ENCODE measurements at places on chromosomes 5 and 9.

DNA sequence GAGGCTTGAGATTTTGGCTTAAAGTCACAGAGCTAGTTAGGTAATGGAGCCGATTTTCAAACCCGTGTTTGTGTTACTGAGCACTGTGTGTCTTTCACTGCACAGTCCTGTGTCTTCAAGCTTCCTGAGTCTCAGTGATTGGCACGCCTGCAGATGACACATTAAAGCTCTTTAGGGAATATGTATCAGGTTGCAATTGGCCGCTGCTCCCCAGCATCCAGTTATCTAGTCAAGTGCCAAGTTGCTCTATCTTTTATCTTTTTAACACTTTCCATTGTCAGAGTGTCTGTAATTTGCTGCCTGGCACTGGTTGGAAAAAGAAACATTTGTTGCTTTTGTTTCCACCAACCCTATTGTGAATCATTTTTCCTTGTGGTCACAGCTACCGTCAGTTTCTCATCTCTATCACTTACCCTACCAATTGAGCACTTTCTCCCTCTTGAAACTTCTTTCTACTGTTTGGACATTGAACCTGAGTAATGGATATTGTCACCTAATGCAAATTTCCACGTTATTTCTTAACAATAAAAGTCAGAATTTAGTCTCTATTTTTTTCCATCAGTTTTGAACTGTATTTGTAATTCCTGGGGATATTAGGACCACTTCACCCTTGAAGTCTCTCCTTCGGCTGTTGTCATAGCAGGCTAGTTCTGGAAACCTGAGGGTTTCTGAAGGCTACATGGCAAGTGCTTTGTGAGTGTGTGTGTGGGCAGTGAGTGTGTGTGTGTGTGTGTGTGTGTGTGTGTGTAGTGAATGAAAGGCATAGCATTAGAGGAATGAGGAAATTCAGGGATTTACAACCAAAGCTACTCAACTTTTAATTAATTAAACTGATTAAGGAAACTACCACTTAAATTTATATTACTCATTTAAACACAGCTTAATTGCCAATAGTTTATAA, 274.3 kb downstream of the ISL1 start:
- DNase-seq = no peak

DNA sequence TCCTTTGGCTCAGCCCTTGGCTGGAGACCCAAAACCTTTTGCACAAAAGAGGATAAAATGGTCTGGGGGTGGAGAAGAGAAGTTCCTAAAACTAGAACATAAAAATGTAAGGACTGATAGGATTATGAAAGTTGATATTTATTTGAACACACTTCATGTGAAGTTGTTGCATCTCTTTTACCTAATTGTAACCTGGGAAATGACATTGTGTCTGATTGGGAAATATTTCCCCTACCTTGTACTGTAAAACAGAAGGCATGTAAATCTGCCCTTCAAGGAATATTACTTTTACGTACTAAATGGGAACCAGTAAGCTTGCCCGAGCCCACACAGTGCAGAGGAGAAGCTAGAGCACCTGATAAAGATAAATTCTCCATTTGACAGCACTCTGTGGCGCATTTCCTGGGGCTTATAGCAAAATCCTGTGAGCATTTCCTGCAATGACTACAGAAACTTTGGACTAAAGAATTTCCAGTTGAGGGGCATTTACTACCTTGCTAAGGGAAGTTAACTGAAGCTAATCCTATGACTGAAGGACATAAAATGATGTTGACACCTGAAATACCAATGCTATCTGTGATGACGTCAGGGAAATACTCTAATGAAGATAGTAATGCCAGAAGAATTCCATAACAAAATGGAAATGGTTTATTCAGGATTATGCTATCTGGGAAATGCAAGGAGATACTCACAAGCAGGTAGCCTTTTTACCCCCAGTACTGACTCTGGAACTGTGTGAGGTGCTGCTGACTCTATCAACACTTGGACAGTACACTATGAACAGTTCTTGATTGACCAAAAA, 78.3 kb upstream of the LIFR start:
- no peak for DNase-seq

GRCh38 chr9:98339987-98340800, 84.7 kb upstream of the TBC1D2 start:
- DNase-seq = no peak

DNA sequence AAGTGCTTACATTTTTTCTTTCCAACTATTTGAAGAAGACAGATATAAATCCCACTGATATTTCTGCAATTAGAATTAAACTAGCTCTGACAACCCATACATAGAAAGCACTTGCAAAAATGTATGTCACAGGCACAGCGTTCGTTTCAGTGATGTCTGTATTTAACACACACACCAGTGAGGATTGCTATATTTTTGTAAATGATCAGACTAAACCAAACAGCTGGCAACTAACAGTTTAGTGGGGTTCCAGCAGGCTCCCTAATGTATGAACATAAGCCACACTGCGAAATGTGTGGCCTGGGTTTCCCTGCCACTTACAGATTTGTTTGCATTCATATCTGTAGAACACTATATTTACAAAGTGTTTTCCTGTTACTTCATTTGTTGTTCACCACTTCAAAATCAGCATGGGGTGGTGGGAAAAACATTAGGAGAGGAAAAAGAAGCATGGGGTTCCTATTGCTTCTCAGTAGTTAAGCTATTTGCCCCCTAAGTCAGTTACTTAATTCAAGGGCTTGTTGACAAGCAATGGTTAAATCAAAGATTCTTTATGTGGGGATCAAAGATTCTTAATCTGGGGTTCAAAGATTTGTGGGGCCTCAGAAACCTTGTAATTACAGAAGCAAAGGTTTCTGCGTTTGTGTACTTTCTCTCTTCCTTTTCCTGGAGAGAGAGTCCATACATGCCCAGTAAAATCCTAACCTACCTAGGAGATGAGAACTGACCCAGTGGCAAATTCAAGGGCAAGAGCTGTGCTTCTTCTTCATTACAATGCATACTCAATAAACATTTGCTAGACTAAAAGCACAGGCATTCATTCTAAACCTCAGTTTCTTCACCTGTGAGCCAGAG, 27.1 kb downstream of the ZNF608 start:
- DNase-seq = no peak

- DNase-seq = peak; percentile 62
Measured at GRCh38 chr9:125904155-125904851, 157.1 kb downstream of the PBX3 start.

- DNase-seq = no peak
Measured at GRCh38 chr9:133621725-133622267, 12.6 kb upstream of the FAM163B start.

DNA sequence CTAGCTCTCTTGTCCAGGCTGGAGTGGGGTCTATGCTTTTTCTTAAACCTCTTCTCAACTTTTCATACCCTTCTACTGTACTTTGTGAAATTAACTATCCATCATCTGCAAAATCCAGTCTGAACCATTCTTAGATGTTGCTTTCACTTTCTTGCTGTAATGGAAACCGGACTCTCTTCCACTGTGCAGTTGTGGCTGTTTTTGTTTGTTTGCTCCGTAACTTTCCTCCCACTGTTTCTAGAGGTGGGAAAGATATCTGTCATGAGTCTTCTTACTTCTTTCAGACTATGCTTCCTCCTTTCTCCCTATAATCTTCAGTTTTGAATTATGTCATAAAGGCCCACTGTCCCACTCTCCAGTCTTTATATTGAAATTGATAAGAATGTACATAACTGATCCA, 6.5 kb downstream of the TNPO1 start:
- no peak for DNase-seq

DNA sequence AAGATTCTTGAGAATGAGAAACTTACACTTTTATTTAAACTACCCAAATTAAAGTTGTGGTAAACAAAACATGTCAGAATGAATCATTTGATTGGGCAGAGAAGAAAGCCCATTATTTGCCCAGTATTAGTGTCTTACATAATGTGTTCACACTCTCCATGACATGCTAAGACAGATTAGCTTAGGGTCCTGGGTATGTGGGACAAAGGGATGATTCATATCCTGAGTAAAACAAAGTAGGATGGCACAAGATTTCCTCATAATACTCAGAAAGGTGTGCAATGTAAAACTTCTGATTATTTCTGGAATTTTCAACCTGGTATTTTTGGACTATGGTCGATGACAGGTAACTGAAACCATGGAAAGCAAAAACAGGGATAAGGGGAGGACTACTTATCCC, 183.9 kb upstream of the POU5F2 start:
- no peak for DNase-seq

DNA sequence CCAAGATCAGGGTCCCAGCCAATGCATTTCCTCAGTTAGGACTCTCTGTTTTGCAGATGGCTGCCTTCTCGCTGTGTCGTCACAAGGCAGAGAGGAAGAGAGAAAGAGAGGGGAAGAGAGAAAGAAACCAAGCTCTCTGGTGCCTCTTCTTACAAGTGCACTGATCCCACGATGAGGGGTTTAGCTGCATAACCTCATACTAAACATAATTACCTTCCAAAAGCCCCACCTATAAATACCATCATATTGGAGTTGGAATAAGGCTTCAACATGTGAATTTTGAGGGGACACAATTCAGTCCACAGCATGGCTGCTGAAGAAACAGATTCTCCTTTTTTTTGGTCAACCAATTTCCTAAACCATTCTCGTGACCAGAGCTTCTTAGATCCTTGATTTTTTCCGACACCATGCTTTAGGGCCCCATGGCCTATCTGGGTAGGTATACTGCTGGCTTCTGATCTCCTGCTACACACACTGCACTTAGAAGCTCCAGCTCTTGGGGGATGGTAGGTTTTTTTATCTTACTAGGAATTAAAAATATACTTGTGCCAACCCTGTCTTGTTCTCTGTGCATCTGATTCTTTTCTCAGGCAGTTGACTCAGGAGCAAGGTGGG, 5.1 kb downstream of the CAMK4 start:
- no peak for DNase-seq

DNA sequence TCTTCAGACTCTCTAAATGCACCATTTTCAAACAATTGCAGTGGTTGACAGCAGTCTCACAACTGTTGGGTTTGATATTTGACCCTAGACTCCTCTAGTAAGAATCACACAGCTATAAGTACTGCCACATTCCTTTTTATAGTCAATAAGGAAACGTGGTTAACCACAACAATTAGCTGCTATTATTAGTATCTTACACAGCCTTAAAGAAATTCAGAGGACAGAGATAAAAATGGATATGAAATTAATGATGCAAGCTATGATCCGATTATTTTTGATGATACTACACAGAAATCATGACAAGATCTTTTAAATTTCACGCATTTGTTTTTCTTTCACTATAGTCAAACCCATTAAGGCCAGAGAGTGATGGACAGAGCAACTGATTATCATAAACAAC, 288.6 kb upstream of the C9orf72 start:
- no peak for DNase-seq

DNA sequence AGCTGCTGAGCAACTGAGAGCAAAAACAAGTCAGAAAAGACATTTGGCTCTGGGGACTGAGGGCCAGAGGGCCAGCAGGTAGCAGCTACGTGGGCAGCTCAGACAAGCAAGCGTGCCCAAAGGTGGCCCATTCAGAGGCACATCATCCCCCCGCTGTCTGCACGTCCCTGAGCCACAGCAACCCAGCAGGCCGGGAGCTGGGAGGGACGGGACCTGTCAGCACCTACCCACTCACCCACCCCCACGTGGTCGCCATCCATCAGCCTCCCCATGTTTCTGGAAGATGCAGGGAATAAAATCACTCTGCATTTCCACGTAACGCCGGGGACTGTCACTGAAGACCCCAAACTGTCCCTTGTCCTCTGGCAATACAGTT, 167.8 kb downstream of the COL23A1 start:
- DNase-seq = no peak

GRCh38 chr9:127505396-127506116, 54.2 kb downstream of the LRSAM1 start:
- no peak for DNase-seq

DNA sequence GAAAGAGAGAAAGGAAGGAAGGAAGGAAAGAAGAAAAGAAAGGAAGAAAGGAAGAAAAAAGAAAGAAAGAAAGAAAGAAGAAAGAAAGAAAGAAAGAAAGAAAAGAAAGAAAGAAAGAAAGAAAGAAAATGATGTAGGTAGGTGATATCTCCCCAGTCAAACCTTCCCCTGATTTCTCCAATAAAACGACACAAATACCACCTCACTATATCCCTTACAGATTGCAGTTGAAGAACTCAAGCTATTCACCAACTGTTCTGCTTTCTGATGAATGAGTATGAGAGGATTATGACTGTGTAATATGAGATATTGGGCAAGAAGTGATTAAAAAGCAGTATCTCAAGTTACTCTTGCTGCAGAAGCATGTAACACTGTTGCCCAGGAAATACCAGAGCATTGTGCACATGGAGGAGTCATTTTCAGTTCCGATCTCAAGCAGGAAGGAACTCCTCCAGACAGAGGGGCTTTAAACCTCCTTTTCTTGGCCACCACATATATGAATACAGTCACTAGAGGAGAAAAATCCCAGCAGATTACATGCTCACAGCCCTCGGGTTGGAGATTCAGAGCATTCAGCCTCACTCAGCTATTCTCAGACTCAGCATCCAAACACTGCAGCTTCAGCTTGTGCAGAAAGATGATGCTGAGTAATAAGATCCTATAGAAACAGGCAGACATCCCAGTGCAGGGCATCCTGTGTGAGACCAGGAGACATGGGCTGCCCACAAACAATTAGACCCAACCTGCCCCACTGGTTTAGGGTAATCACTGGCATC, 61.4 kb downstream of the UGCG start:
- DNase-seq = peak; percentile 97

GRCh38 chr5:140741967-140742366, 41.7 kb downstream of the ZMAT2 start:
- no peak for DNase-seq

- DNase-seq = no peak
Measured at GRCh38 chr9:99031319-99031718, 73.6 kb upstream of the TGFBR1 start.

- no peak for DNase-seq
Measured at GRCh38 chr5:168451565-168451964, 34.7 kb upstream of the RARS1 start.

GRCh38 chr5:37665272-37665671, 174.6 kb downstream of the GDNF start:
- DNase-seq = no peak

- DNase-seq = no peak
Measured at GRCh38 chr9:115980976-115981375, 172.6 kb upstream of the PAPPA start.

GRCh38 chr5:77167695-77168121, 42.8 kb upstream of the PDE8B start:
- no peak for DNase-seq

DNA sequence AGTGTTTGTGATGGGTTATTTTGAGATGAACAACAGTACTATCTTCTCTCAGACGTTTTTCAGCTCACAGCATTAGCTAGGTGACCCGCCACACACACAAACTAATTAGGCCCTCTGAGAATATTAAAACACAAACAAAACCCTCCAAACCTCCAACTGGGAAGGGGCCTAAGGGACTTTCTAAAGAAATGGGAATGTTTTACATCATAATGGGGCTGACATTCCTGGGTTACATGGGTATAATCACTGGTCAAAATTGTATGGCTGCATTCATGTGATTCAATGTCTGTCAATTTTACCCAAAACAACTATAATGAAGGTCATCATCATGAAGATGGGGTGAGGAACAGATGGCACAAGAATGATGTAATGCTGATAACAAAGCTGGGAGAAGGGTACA, 59.6 kb downstream of the SPTLC1 start:
- DNase-seq = no peak

Measured in NCI-H524 treated with DMSO at 0.1 percent for 48 hours (cell line).